Stimulated activated CD8-positive, alpha-beta memory T cell treated with anti-CD3 and anti-CD28 coated beads, Interleukin-15, amount 100 ng/mL, for 48 hours (primary cell): ENCODE measurements at places on chromosomes 6 and 20.

DNA sequence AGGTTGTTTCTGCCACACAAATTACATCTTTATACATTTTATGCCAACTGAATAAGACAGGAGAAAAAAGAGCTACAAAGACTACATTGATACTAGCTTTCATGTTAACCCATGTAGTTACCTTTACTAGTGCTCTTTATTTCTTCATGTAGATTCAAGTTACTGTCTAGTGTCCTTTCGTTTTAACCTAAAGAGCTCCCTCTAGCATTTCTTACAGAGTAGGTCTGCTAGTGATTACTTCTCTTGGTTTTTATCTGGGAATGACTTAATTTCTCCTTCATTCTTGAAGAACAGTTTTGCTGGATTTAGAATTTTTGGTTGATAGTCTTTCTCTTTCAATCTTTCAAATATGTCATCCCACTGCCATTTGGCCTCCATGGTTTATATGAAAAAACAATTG, 21.2 kb upstream of the NOP56 start:
- no peak for DNase-seq

- no peak for DNase-seq
Observed at GRCh38 chr20:37007898-37008649, 56.6 kb upstream of the SAMHD1 start.

DNA sequence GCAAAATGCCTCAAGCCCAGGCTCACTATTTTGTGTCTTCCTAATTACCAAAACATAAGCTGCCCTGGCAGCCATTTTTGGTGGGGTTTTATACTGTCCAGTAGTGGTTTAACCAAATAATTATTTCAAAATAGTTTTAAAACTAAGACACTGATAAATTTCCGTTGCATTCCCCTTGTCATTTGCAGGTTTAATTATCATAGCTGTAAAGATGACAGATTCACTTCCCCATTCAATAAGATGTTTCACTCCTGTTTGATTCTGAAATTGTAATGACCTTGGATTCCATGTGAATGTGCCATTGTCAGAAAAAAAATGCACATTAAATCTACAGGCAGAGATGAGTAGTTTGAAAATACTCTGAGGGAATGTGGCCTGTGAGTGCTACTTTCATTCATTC, 172.0 kb downstream of the COL9A1 start:
- DNase-seq: no peak

DNA sequence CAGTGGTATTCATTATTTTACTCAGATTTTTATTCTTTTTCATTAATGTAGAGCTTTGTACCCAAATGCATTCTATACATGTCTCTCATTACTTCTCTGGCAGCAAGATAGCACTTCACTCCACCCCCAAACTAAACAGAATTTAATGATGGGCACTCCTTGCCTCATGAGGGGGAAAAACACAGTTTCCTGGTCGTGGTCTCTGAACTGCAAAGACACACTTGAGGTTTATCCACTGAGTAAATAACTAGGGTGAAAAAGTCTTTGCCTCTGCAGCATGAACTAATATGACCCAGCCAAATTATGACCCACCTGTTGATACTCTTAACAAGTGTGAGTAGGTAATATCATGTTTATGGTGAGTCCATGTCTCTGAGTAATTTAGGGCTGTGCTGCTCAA, 785.2 kb upstream of the FLRT3 start:
- no peak for DNase-seq
